EH (cell line): ENCODE measurements at places on chromosomes 12 and 14.
A peak's percentile ranks its signal among the peaks of the same experiment; 100 is the strongest.

DNA sequence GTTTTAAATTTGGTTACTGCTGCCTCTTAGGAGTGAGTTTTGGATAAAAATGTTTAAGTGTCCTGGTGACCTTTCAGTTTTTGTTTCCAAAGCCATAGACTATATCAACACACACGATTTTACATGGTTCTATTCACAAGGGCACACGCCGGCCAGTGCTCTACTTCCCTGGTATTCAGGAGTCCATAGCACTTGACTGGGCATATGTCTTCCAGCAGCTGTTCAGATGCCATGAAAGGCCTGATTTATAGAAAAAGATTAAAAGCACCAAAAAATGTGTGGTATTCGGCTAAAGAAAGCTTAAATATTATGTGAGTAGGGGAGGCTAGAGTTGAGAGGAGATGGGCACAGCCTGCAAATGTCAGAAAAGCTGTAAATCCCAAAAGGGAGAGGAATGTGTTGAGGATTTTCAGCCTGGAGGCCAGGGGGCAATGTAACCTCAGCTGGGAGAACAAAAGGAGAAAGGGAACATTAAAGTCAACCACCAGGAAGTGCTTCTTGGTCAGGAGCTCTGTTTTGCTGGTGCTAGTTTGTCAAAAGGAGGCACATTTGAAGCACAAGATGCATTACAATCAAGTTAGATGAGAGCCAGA lies 478.4 kb downstream of the RAD51B start:
- DNase-seq: peak; percentile 69

DNA sequence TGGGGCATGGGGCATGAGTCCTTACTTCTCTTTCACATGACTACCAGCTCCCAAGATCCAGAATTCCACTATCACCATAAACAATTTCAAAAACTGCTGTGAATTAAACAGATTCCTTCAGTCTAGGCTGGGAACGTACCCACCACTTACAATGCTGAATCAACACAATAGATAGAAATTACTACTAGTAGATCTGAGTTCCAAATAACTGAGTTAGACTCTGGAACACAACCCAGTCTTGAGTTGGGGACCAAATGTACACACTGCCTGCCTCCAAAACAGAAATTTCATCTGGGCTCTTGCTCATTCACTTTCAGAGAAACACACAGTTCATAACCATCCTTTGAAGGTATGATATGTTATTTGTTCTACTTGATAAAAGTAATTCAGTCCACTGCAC lies 8.9 kb downstream of the CORO1C start:
- peak; percentile 53 for DNase-seq

DNA sequence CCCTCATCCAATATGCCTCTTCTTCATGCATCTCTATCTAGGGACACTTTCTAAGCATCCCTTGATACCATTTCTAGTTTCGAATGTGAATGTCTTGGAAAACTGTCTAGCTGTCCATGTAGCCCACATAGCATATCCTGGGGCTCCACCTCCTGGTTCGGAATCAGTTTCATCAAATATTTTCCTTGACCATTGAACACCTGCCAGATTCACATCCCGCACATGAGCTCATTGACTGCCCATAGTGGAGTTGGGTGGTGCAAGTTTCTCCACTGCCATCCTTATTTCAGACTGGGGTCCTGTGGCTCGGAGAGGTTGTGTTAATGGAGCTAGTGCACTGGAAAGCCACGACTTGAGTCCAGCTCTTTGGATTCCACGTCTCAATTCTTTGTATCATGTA lies 58.6 kb upstream of the TMEM263 start:
- DNase-seq: peak; percentile 26

GRCh38 chr14:101708853-101709532 lies 52.5 kb upstream of the PPP2R5C start:
- no peak for DNase-seq

DNA sequence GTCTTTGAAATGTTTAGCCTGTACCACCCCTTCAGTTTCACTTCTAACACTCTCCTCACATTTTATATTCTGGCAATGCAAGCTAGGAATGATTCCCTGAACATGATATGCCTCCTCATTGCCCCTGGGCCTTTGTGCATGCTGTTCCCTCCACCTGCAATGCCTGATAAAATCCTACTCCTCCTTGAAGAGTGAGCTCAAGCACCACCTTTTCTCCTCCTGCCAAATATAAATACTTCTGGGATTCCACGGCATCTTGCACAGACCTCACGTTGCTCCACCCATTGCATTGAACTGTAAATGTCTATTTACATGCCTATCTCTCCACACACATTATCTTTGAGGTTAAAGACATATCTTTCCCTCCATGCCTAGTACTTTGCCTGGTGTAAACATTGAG lies 21.1 kb downstream of the NKX2-1 start:
- DNase-seq: no peak

DNA sequence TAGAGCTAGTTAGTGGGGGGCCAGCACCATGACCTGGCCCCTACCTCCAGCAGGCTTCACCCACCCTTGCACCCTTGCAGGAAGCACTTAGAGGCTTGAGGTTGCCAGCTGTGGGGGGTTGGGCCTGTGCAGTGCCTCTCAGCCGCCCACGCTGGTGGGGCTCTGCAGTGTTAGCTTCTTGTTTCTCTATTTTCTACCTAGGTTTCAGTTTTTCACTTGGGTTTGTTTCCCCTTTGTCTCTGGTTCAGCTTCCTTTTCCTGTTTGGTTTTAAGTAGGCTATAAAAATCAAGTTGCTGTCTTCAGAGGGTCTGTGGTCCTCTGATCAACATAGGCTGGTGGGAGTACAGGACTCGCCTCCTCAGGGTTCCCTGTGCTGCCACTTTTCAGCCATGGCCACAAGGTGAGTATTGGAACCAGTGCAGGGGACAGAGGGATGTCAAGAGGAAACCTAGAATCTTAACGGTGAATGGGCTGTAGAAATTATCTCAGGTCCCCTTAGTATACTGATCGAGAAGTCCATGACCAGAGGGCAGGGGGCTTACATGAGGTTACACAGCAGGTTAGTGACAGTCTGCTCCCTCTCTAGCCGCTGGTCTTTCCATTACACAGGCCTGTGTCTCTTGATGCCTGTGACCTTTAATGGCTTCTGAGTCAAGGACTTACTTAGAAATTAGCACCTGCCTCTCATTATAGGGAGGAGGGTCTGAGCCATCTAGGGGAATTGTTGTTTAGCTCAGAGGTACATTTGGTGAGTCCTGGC lies at the start of gene EVL:
Gene EVL (plus strand): TSS at position 312 of the 761 bp plus-strand sequence. CDS start 79 bp downstream, at position 391.
- no peak for DNase-seq

GRCh38 chr12:127107744-127108143 lies 1159.2 kb upstream of the TMEM132C start:
- no peak for DNase-seq

DNA sequence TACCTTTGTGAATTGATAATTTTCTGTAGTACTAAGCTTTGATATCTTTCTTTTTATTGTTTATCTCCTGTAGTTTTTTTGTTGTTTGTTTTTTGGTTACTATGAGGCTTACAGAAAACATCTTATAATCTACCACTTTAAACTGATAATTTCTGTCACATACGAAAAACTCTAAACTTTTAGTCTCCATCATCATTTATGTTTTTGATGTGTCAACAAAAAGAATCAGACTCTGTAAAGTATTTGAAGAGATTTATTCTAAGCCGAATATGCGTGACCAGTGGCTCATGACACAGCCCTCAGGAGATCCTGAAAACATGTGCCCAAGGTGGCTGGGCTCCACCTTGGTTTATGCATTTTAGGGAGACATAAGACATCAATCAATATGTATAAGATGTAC lies 167.1 kb upstream of the ARHGAP5 start:
- no peak for DNase-seq

DNA sequence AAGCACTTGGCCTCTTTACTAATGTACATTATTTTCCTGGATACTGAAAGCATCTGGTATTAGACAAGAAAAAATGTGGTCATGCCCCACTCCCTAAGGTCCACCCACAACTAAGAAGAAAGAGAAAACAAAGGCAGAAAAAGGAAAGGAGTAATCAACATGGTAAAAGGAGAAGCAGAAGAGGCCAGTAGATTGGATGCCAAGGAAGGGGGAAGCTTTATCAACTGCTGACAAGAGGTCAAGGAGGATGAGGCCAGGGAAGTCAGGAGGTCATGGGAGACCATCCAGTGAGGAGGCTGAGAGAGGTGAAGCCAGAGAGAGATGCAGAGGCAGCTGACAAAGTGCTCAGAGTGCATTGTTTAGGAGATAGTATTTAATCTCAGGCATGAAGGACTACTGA lies 383.5 kb downstream of the ZFP36L1 start:
- no peak for DNase-seq

DNA sequence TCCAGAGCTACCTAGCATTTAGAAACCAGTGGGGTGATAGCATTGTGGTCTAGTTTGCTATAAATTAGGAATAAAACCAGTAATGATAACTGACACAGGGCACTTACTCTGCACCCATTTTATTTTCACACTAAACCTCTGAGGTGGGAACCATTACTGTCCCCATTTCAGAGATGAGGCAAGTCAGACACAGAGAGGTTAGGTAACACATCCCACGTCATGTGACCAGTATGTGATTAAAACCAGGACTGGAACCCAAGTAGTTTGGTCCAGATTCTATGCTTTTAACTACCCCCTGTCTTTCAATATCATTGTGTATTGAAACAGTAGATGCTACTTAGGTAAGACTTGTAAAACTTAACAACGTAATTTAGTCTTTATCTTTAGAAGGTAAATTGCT lies 110.2 kb downstream of the PLXNC1 start:
- DNase-seq: no peak

DNA sequence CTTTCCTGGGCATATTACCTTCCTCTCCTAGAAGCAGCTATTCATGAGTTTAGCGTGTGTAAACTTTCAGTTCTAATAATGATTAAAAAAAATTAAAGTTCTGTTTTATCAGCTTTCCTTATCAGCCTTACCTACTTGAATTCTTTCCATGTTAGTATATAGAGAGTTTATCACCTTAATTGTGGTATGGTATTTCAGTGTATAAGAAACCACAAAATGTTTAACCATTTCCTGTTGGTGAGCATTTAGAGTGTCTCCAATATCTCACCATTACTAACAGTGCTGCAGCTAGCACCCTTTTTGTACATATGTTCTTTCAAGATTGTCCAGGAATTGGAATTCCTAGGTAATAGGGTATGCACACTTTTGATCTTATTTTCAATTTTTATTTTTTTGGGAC lies 89.5 kb downstream of the FBXO33 start:
- no peak for DNase-seq

DNA sequence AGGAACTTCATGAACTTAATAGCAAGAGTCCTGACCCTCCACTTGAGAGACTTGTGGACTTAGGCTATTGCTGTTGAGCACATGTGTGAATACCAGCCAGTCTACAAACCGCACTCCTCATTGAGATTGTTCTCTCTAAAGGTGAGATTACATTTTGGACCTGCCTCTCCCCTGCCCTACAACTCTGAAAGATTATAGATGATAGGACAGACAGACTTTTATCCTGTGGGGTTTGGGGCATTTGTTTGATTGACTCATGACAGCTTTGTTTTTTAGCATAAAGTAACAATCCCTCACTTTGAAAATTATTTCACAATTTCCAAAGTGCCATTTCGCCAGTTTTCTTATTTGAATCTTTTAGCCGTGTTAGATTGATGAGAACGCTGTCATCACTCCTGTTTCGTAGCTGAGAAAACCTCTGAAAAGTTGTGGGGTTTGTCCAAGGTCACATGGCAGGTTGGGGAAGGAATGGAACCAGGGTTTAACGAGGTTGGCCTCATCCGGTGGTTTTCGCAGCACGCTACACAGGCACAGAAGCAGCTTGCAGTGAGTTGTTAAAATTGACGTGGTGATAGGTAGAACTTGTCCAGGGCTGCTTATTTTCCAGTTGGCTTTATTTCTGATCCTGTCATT lies 836 bp downstream of the EVL start:
- DNase-seq: no peak

- no peak for DNase-seq
Observed at GRCh38 chr14:22997676-22998323, 12.1 kb downstream of the C14orf93 start.

- DNase-seq: no peak
Observed at GRCh38 chr14:104702106-104702505, 12.7 kb downstream of the INF2 start.

GRCh38 chr12:71626098-71626497 lies 37.5 kb downstream of the ZFC3H1 start:
- no peak for DNase-seq

DNA sequence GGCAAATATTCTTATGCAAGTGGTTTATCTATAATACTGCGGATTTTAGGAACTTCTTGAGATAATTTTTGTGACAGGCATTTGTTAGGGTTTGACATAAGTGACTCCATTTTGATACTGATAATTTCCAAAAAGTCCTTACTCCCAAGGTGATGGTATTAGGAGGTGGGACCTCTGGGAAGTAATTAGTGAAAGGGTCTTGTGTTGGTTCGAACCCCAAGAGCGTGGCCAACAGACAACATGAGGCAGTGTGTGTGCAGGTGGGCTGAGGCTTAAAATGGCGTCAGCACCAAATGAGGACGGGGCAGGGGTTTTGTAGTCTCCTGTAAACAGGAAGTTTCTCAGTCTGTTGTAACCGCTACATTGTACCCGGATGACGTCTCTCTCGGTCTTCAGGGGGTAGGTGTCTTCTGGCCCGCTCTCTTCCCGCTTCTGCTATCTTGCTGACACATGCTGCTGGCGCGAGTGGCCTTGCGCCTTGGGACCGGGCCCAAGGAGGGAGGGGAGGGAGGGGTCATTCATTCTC lies 1.7 kb upstream of the C12orf43 start:
- DNase-seq: no peak

DNA sequence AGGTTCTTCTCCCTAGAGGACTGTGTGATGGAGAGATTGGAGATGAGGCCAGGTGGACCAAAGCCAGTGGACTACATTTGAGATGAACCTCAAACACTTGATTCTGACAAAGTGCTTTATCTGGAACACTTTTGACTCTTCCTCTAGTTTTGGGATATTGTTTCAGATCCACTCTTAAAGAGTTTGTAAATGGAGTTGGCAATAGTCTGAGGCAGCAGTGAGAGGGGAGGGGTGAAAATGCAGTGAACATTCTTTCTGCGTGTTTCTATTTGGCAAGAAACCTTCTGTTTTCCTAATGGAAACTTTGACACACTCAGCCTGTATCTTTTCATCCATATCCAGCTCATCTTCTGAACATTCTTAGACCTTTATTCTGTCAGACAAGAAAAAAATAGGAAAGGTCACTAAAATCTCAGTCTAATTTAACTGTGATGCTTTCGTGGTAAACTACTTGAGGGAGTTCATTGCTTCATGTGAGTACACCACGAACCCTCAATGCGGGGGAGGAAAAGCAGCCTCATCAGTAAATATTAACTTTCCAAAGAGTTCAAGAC lies 57.4 kb upstream of the KCNJ8 start:
- peak; percentile 89 for DNase-seq

DNA sequence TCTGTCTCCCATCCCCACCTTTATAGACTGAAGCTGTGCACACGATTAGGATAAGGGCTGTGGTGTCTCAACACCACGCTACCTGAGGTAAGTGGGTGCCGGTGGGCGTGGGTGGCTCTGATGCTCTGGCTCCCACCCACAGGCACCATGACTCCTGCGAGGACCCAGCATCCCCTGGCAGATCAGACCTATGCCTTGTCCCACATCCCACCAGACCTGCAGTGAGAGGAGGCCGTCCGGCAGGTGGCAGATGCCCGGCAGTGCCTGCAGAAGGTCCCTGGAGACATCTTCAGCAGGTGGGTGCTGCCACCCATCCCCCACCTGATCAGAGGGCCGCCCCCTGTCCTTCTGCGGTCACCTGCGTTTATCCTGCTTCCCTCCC lies 104.4 kb upstream of the PRB2 start:
- DNase-seq: no peak
